ENCODE measurements at places on chromosomes 7 and 10.

GRCh38 chr10:5094265-5095205 lies at the start of gene AKR1C3:
AKR1C3 (plus strand) TSS chr10:5094414; CDS start chr10:5094445, 31 bp downstream.
- peak; percentile 48 for DNase-seq

- no peak for DNase-seq
Observed at GRCh38 chr10:12766223-12766622, 235.3 kb downstream of the CCDC3 start.

DNA sequence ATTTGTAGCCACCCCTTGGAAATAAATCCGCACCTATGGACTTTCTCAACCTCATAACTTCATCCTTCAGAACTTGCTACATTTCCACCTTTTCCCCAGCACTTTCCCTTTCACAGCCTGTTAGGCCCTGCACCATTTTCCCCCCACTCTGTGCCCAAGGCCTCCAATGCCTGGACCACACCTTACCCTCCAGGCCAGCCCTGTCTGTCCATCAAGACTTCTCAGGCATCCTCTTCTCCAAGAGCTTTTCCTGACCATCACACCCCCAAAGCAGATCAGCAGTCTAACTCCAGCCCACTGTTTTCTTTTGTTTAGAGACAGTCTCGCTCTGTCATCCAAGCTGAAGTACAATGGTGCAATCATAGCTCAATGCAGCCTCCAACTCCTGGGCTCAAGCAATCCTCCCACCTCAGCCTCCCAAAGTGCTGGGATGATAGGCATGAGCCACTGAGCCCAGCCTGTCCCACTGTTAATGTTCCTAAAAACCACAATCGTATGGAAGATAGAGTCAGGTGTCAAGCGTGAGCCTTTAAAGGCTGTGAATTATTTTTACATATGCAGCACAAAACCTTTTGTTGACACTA lies 116.8 kb downstream of the PARD3 start:
- DNase-seq = no peak

GRCh38 chr10:12819071-12819470 lies 182.4 kb downstream of the CCDC3 start:
- no peak for DNase-seq

DNA sequence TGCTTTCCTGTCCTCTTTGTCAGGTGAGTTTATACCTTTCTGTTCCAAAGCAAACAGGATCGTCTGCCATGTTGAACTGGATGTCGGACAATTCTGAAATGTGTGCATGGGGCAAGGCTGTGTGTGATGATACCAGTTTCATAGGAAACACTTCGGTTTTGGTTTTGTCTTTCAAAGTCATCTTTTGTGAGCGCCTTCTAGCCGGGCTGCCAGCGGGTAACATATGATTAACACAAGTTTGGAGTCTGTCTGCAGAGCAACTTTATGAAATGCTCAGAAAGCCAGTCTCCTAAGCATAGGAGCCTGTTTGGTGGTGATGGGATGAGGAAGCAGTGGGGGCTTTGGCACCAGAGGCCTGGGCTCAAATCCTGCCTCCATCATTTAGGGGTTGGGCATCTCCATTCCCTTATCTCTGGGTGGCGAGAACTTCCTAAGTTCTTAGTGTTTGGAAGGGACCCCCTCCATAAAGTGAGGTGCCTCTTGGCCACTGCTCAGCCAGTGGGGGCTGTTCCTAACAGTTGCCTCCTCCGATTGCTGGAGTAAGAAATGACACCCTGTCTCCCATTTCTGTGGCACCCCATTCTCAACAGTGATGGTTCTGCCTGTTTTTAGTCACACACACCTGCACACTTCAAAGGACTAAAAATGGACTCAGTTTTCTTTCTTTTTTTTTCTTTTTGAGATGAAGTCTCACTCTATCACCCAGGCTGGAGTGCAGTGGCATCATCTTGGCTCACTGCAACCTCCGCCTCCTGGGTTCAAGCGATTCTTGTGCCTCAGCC lies 36.8 kb downstream of the CUX1 start:
- DNase-seq = no peak

DNA sequence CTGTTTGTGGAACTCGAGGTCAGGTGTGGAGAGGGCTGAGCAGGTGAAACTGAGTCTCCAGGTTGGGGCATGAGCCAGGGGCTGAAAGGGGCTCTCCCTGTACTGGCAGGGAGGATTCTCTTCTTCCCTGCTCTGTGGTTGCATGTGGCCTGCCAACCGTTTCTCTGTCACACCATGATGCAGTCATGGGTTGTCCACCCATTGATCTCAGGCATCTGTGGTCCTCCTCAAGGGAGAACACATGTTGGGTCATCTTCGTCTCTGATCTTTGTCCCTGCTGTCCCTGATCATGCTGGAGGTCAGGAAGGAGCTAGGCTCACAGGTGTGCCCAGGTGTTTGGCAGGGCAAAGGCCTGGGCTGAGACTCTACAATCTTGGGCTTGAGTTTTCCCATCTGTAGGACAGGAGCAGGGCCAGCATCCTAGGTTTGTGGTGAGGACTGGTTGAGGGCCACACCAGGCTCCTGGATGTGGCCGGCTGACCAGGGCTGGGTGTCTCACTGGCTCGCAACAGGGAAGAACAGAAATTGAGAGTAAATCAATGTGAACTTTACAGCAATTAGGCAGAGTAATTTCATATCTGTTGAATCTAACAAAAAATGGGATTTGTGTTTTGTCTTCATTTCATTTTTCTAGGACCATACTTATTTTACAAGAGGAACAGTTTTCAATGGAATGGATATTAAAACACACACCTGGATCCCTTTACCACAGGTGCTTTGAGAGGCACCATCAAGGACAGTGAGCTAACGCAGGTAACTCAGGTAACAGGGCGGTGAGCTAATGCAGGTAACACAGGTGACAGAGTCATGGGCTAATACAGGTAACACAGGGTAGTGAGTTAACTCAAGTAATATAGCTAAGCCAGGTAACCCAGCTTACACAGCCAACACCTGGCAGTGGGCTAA lies 58.5 kb upstream of the IGFBP3 start:
- DNase-seq = no peak
